ENCODE measurements at places on chromosomes 3 and 15. TPM values are rescaled to one million over a fixed set of nuclear protein-coding genes. Genes with fewer than 3 reads are reported as not detected.

- H3K4me3 ChIP-seq: no peak overlapping the region
- H3K4me1 ChIP-seq: peaks cover 16% of the 10 kb centered on the region
- H3K36me3 ChIP-seq: no peaks in the 10 kb centered on the region
- H3K27me3 ChIP-seq: peaks cover 3% of the 10 kb centered on the region
- no peak overlapping the region for H3K27ac ChIP-seq
These were observed 481.4 kb upstream of the THBS1 start for GRCh38 chr15:39099524-39099923.

- DNase-seq: no peak
- H3K36me3 ChIP-seq: peaks cover 3% of the 10 kb centered on the region
- H3K4me1 ChIP-seq: peaks cover 47% of the 10 kb centered on the region
- peak overlapping the region; percentile 99 for H3K27ac ChIP-seq
- H3K27me3 ChIP-seq: peaks cover 48% of the 10 kb centered on the region
These were observed 984 bp downstream of the RNU6-1 start for GRCh38 chr15:67838789-67839332.

- H3K36me3 ChIP-seq: no peaks in the 10 kb centered on the region
- no peak for DNase-seq
- H3K4me3 ChIP-seq: no peak overlapping the region
- no peaks in the 10 kb centered on the region for H3K27me3 ChIP-seq
- H3K27ac ChIP-seq: no peak overlapping the region
- no peaks in the 10 kb centered on the region for H3K4me1 ChIP-seq
These were observed 1334.4 kb upstream of the ALCAM start for GRCh38 chr3:104032283-104032682.

- H3K4me1 ChIP-seq: no peaks in the 10 kb centered on the region
- no peak for DNase-seq
- H3K27me3 ChIP-seq: no peaks in the 10 kb centered on the region
- no peak overlapping the region for H3K4me3 ChIP-seq
These were observed 104.7 kb upstream of the ROBO1 start for GRCh38 chr3:79872483-79872882.

GRCh38 chr15:78179286-78179840 is 30.2 kb downstream of the IDH3A start:
- DNase-seq: peak; percentile 55
- no peak overlapping the region for H3K27ac ChIP-seq
- no peaks in the 10 kb centered on the region for H3K4me1 ChIP-seq
- H3K27me3 ChIP-seq: peaks cover 2% of the 10 kb centered on the region

DNA sequence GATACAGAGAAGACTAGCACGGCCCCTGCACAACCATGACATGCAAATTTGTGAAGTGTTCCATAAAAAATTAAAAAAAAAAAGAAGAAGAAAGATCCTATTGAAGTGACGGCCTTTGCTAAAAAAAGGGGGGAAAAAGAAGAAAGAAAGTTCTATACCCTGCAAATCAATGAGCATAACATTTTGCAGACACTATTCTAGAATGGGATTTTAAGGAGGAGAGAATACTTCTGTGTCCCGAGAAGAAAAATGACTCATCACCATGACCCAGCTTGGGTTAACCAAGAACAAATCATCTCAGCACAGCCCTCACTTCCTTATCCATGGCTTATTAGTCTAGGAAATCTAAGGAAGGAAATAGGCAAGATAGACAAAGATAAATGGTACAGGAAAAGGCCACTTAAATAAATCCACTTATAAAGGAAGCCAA is 7.4 kb upstream of the SH3BP5 start:
- peaks cover 4% of the 10 kb centered on the region for H3K4me1 ChIP-seq
- no peak overlapping the region for H3K27ac ChIP-seq
- no peak for DNase-seq
- no peaks in the 10 kb centered on the region for H3K27me3 ChIP-seq

DNA sequence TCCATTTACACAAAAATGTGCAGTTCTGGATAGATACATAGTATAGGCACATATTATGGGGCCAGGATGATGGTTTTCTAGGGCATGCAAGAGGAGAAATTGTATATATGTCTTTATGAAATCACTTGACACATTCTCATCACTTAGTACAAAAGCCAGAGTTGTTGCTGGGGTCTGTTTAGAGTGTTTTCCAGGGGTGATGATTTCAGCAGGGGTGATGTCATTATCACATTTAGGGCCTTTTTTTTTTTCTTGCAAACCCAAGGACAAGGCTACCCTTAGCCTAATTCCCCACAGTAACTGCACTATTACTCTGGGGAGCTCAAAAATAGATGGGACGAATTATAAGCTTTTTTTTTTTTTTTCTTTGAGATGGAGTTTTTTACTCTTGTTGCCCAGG is 3.6 kb downstream of the ZNF589 start:
- peaks cover 7% of the 10 kb centered on the region for H3K4me1 ChIP-seq
- no peak overlapping the region for H3K27ac ChIP-seq
- peaks cover 11% of the 10 kb centered on the region for H3K36me3 ChIP-seq
- H3K27me3 ChIP-seq: no peaks in the 10 kb centered on the region

GRCh38 chr15:68729789-68730411 is 90.8 kb downstream of the ANP32A start:
- peak overlapping the region; percentile 39 for H3K27ac ChIP-seq
- peaks cover 17% of the 10 kb centered on the region for H3K4me1 ChIP-seq
- no peak for DNase-seq
- H3K27me3 ChIP-seq: no peaks in the 10 kb centered on the region

DNA sequence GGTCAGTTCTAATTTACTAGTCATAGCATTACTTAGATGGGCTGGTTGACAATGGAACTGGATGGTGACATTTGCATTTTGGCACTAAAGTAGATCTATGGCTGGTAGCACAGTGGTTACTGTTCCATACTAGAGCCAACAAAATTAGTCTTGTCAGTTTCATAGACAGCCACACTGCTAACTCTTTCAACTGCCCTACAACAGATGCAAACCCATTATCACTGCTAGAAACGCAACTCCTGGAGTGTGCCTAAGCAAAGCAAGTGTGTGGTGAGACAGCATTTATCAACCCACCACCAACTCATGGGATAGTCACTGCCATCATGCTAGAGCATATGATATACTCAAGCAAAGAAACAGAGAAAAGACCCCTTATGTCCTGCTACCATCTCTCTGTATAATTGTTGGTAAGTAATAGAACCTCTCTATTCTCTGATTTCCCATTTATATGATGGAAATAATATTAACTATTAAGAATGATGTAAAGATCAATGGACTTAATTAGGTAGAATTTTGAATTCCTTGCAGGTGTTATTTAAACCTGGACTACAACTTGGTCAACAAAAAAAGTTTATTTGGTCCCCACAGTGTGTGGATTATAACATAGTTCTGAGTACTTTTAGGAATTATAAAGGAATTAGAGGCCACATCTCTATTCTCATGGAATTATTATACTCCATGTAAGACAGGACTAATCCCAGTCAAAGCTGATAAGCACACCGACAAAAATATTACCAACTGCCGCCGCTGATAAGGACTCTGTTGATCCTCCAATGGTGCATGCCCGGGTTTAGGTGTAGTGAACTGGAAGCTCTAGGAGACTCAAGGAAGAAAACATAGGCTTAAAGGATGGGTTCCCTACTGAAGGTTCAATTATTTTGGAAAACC is 19.9 kb upstream of the ABHD5 start:
- no peaks in the 10 kb centered on the region for H3K27me3 ChIP-seq
- peaks cover 3% of the 10 kb centered on the region for H3K36me3 ChIP-seq
- DNase-seq: no peak
- H3K4me3 ChIP-seq: no peak overlapping the region
- H3K27ac ChIP-seq: no peak overlapping the region
- no peaks in the 10 kb centered on the region for H3K4me1 ChIP-seq

DNA sequence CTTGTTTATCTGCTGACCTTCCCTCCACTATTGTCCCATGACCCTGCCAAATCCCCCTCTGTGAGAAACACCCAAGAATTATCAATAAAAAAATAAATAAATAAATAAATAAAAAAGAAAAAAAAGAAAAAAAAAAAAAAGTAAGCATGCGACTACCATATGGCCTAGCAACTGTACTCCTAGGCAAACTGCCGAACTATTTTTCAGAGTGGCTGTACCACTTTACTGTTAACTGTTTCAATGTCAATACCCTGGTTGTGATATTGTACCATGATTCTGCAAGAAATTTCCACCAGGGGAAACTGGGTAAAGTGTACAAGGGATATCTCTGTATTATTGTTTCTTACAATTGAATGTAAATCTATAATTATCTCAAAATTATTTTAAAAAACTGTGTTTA is 41.3 kb upstream of the MAP4 start:
- no peaks in the 10 kb centered on the region for H3K4me1 ChIP-seq
- H3K4me3 ChIP-seq: no peak overlapping the region
- H3K27me3 ChIP-seq: no peaks in the 10 kb centered on the region
- H3K27ac ChIP-seq: no peak overlapping the region
- H3K36me3 ChIP-seq: peaks cover 11% of the 10 kb centered on the region

Gene ENTPD3
- total RNA-seq: 2.7 TPM

Gene LMCD1
- total RNA-seq: 33.1 TPM

Gene SPSB4
- 4.7 TPM for total RNA-seq

Gene PLCH1
- total RNA-seq: 7.6 TPM

Gene ST8SIA2
- 16.8 TPM for total RNA-seq

Gene SH2D7
- total RNA-seq: not detected

Measured in type B pancreatic cell (in vitro differentiated cells).